ENCODE measurements at places on chromosomes 2 and 18.

DNA sequence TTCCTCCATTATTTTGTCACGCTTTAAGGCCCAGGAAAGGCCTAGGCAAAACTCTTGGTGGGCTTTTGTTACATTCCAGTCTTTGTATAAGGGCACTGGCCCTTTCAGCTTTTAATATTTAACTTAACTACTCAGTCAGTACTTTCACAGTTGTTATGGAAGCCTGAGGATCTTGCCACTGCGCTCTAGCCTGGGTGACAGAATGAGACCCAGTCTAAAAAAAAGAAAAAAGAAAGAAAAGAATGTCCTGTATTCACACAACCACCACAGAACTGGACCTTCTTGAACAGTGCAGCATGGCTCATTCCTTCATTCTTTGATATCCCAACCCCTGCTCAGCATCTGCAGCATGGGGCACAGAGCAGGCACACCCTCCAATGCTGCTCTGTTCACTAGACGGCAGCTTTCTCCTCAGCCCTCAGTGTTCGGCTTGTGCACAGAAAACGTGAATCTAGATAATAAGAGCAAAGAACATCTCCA is 93.4 kb upstream of the MSH2 start:
- DNase-seq: no peak

- no peak for DNase-seq
Observed at GRCh38 chr2:215851082-215851481, 162.3 kb downstream of the MREG start.

DNA sequence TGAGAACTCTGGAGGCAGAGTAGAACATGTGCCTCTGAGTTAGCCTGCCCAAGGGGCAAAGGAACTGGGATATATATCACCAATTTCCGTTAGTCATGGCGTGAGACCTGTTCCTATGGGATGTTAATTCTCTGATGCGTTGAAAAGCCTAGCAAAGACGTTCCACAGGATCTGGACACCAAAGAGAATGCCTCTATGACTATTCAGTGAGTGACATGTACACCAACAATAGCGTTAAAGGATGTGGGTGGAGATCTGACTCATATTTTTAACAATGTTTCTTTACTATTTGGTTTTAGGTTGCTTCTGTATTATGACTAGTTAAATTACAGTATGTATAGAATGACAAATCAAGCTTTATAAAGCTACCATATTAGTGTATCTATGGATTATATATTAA is 320.9 kb upstream of the MC4R start:
- DNase-seq: no peak

- DNase-seq: no peak
Observed at GRCh38 chr2:239008677-239009588, 161.0 kb downstream of the TWIST2 start.

DNA sequence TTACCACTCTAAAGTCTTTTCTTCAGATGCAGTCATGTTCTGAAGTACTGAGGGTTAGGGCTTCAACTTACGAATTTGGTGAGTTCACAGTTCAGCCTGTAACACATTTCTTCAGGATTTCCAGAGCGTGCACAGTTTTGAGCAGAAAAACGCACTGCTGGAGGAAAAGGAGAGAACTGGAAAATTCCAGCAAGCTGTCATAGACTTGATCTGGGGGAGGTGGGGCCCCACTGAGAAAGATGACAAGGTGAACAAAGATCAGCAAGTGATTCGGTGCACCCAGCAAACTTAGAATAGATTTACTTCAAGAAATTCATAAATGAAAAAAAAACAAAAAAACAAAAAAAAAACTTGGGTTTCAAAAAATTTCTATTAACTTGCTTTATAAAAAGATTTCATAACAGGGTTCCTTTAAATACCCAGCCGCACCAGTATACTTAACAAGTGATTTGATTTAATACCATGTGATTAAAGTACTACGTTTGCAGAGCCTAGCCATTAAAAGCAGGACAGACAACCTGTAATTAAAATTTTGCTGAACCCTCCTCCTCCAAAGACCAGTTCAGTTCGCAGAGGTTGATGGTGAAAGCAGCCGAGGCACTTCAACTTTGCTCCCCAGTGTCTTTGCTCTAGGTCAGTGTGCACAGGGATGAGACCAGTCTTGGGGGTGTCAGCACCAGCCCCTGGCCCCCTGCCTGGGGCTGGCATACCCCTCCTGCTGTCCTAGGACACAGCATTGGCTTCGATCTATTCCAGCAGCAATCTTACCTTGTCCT is 30.5 kb downstream of the CTIF start:
- no peak for DNase-seq

DNA sequence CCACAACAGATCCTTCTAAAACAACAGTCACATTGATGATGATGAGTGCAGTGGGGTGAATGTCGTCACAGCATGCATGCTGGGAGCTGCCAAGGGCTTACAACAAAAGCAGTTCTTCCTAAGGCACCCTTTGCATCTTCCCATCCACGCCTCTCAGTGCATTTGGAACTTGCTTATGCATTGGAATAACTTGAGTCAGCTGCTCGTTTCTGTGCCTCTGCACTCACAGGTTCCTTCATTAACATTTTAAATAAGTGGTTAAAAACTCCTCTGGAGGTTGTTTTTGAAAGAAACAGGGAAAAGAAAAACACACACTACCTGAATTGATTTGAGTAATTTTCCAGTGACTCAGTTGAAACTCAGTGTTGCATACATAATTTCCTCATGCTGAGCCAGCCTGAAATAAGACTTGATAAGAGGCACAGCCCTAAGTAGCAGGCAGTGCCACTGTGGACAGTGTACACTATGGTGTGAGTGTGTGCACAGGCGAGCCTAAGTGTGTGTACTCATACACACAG is 46.8 kb upstream of the TRIM43B start:
- DNase-seq: no peak
